ENCODE measurements at places on chromosomes 7 and 10.

DNA sequence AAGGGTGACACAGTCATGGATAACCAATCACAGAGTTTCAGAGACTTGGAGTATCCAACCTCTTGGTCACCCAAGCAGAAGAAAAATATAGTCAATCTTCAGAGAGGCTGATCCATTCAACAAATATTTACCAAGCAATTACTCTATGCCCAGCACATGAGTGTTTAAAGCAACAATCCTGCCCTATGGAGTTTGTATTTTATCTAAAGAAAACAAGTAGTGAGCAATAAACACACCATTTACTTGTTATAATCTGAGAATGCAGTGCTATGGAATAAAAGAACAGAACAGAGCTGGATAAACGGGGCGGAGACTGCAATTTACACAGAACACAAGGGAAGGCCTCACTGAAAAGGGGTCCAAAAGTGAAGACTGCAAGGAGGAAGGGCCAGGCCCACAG is 63.8 kb downstream of the GRB10 start:
- DNase-seq: no peak

DNA sequence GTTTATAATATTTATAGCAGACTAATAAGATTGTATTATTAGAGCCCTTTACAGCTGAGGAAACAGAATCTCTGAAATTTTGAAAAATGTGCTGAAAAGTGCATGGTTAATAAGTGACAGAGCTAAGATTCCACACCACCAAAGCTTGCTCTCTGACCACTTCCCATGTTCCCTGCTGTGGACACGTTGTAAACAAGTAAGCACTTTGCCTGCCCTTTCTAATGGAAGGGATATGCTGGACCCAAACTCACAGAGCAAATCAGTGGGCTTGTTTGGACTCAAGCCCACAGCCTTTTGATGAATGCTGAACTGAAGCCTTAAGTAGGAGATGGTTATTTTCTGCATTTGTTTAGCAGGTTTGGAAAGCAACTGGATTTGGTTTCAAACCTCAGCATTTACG is 214.0 kb upstream of the TMEM72 start:
- DNase-seq: no peak

DNA sequence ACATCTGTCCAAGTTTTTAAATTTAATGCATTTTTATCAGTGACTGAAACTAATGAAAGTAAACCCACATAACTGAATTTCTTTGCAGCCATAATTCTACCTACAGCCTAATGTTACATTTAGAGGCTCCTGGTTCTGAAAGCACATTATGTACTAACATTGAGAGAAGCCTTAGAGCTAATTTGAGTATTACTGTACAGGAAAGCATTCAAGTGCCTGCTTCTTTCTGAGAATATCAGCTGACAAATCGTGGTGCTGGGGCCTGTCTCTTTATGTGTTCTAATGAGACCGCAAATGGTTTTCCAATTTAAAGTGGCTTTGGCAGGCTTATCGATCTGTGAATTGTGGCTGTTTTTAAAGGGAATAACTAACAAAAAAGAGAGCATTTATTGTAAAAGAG is 32.3 kb upstream of the DGKB start:
- no peak for DNase-seq

GRCh38 chr10:89502549-89502948 is 32.8 kb downstream of the SLC16A12 start:
- DNase-seq: no peak

DNA sequence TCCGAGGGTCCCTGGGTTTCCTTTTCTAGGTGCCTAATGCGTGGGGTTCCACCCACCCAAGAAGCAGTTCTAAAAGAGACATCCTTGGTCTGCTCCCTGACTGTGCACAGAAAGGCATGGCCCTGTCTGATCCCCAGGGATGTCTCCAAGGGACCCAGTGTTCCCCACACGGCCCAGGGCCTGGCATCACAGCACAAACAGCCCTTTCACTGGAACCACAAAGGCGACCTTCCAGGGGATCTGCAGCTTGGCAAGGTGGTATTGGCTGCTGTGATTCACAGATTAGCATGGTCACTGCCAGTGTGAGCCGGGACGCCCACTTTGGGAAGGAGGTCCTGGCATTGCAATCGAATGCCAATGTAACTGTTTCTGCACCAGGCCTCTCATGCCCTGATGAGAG is 6.4 kb downstream of the KCNMA1 start:
- no peak for DNase-seq

All from retina (tissue), 1 donor.